ENCODE measurements at places on chromosomes 7 and 10.

GRCh38 chr10:131041031-131041430 lies 270.5 kb downstream of the TCERG1L start:
- DNase-seq = no peak

DNA sequence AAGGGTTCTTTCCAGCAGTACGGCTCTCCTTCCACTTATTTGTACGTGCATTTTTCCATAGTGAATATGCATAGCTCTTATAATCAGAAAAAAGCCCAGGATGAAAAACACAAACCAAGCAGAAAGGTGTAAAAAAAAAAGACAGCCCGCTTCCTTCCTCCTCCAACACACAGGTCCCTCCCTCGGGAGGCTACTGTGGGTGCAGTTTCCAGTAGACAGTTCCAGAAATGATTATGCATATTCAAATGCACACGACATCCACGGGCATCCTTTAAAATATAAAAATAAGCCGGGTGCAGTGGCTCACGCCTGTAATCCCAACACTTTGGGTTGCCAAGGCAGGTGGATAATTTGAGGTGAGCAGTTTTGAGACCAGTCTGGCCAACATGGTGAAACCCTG lies 59.9 kb downstream of the TNRC18 start:
- DNase-seq = no peak

GRCh38 chr10:76197293-76197692 lies 765.9 kb downstream of the LRMDA start:
- DNase-seq = no peak

DNA sequence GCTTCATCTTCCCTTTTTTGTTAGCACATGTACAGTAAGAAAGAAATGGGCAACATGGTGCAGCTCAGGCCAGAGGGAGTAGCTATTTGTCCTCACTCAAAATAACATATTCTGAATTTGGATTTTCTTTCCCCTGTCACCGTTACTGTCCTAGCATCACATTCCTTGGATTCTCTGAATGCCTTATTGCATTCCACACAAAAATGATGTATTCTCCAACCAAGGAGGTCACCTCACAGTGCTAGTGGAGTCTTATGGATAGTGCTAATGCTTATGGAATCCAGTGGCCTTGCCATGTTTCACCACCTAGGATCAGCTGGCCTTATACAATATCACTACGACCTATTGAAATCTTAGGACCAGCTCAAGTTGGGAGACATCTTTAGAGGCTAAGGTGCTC lies 7.2 kb downstream of the PRSS58 start:
- no peak for DNase-seq

- DNase-seq = no peak
Measured at GRCh38 chr7:137245890-137246289, 97.6 kb downstream of the PTN start.

DNA sequence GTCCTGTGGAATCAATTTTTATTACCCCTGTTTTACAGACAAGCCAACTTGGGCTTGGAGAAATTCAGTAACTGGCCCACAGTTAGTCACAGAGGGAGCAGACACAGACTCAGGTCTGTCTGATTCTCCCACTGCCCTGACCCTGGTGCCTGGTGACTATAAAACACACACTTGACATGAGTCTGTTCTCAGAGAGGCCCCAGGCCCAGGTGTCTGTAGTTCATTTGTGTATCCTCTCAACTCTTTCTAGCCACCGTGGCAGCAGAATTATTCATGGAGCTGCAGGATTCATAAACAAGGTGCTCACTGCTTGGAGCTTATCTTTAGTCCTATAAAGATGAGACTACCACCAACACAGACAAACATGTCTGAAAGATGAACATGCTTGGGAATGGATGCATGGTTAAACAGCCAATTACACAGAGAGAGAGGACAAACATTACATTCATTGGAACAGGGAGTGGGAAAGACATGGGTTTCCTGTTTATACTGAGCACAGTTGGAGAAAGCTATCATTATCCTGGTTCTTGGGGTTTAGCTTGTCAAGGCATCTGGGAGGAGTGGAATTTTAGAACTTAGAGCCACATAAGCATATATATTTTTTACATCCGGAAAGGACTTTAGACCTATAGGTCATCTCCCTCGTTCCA lies 79.1 kb upstream of the PDCD4 start:
- no peak for DNase-seq

DNA sequence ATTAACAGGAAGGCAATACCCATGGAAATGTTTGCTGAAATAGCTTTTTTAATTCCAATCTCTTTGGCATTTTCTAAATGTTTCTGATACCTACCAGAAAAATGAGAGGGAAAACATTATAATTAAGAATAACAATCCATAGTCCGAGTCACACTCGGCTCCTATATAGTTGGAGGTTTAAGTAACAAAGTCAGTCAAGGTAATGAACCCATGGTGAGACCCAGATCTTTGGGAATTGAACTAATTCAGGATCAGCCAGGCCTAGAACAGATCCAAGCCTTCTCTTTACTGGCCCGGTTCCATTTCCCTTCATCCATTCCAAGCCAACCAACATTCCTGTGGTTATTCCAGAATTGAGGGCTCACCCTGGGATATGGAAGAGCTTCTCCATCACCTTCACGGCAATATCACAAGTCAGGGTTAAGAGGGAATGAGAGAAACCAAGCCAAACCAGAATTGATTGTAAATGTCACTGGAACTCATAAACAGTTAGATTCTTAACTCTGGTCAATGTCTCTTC lies 28.3 kb downstream of the ABCB4 start:
- DNase-seq = no peak

GRCh38 chr7:43204081-43204480 lies 91.6 kb downstream of the HECW1 start:
- DNase-seq = no peak

Measured in posterior cingulate gyrus (tissue), 11 donors.